Sigmoid colon (tissue), 7 donors: ENCODE measurements at places on chromosomes 3 and 15.

- DNase-seq = no peak
Measured at GRCh38 chr3:140403079-140403478, 274.8 kb upstream of the TRIM42 start.

DNA sequence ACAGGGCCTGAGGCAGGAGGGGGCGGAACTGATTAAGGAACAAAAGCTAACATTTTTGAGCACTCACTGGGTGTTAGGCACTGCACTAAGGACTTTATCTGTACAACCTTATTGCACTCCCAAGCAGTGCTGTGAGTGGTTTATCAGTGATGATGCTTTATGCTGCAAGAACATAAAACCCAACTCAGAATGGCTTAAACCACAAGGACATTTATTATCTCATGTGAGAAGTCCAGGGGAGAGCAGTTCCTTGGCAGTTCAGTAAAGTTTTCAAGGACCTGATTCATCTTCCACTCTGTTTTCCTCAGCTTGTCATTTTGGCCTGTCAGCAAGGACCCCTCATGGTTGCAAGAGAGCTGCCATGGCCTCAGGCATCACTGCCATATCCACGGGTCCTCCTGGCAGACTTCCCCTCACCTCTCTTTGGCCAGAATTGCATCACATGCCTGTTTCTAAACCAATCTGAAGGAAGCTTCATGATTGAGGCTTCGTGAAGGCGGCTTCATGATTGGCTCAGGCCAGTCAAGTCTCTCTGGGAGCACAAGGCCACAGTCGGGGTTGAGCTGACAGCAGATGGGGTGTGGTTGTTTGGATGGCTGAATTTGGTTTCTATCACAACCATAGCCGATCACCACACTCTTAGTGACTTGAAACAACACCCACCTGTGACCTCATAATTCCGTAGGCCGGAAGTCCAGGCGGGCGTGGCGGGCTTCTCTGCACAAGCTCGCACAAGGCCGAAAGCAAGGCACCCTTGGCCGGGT lies 15.8 kb downstream of the EFCC1 start:
- DNase-seq = no peak

- no peak for DNase-seq
Measured at GRCh38 chr3:58591517-58592510, 14.6 kb upstream of the FAM107A start.

DNA sequence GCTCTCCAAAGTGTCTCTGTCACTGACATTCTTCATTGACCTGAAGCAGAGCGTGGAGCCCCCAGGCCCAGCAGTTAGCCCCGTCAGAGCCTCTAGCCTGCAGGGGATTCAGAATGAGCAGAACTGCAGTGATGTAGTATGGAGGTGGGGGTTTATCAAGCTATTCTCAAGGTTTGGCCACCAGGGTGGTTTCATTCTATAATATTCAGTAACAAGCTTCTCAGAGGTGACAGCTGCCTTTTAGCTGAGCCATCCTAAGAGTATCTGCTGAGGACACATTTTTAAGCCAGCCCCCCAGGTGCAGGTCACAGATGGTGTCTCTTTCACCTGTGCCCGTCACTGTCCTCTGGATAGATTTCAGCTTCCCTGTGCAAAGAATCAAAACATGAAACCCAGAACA lies 31.9 kb downstream of the CMTM7 start:
- no peak for DNase-seq

- DNase-seq = no peak
Measured at GRCh38 chr3:23002836-23003732, 200.0 kb upstream of the UBE2E2 start.

GRCh38 chr15:38853608-38854007 lies 289.0 kb upstream of the RASGRP1 start:
- DNase-seq = no peak

DNA sequence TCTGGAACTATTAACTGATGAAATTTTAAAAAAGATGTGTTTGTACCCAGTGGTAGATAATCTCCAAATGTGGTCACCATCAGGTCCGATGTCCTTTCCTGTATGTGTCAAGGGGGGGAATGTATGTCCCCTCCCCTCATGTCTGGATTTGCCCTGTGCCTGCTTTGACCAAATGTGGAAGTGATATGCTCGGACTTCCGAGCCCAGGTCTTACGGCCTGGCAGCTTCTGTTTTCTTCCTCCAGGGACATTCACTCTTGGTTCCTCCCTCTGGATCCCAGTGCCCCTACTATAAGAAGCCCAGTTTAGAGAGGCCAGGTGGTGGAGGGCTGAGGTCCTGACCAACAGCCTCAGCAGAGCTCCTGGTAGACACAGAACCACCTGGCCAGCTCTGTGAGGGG lies 75.5 kb downstream of the CCR1 start:
- no peak for DNase-seq

DNA sequence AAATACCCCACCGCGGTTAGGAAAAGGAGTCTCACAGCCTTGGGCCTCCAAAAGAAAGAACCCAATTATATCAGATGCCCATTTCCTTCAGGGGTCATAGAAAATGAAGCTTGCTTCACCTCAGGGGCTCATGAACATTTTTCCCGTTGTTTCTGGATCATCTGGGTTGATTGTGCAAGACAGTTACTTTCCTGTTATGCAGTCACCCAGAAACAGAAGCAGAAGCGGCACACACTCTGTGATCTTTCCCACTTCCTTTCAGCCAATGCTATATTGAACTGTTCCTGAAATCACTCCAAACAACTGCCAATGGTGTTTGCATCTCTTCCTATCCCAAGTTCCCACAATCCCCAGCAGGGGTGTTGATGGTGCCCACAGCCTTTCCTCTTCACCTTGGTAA lies 295.6 kb upstream of the RASGRP1 start:
- DNase-seq = no peak

DNA sequence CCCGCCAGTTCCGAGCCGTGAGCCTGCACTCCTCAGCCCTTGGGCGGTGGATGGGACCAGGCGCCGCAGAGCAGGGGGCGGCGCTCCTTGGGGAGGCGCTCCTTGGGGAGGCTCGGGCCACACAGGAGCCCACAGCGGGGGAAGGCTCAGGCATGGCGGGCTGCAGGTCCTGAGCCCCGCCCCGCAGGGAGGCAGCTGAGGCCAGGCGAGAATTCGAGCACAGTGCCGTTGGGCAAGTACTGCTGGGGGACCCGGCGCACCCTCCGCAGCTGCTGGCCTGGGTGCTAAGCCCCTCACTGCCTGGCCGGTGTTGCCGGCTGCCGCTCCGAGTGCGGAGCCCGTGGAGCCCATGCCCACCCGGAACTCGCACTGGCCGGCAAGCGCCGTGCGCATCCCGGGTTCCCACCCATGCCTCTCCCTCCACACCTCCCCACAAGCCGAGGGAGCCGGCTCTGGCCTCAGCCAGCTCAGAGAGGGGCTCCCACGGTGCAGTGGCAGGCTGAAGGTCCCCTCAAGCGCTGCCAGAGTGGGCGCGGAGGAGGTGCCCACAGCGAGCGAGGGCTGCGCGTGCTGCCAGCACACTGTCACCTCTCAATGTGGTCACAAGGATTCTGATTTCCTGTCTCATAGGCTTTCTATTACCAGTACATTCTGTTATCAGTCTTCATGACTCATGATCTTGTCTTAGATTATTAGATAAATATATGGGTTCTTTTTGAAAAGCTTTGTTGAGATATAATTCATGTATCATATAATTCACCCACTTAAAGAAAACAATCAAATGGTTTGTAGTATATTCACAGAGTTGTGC lies 44.0 kb upstream of the LRIG1 start:
- DNase-seq = no peak

- DNase-seq = peak; percentile 91
Measured at GRCh38 chr3:15330031-15330596, 2.3 kb downstream of the SH3BP5 start.

- DNase-seq = no peak
Measured at GRCh38 chr3:54817628-54818027, 110.2 kb downstream of the LRTM1 start.

DNA sequence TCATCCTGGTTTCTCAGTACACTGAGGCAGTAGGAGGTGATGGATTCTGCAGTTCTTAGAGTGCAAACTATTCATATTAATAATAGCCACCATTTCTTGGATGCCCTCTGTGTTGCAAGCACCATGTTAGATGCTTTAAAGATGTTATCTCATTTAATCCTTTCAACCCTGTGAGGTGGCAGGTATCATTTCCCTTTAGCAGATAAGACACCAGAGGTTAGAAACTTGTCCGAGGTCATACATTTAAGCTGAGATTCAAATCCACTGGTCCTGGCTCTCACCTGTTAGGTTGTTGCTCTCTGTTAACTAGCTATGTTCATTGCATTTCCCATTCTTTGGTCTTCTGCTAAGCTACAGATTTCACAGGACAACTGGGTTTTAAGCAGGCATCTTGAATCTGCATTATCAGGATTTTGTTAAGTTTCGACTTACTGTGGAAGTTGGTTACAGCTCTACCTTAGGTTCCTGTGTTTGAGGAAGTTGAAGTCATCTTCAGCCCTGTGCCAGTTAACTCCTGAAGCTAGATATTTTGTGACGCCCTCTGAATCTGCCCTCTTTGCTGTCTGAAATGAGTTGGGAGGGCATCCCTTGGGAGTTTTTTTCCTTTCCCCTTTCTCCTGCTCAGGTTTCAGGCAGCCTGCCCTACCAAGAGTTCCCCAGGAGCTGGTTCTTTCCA lies 6.4 kb downstream of the PDE8A start:
- no peak for DNase-seq

- DNase-seq = no peak
Measured at GRCh38 chr3:98821063-98821462, 57.9 kb downstream of the ST3GAL6 start.

- DNase-seq = no peak
Measured at GRCh38 chr15:68192117-68192516, 13.0 kb downstream of the CALML4 start.

DNA sequence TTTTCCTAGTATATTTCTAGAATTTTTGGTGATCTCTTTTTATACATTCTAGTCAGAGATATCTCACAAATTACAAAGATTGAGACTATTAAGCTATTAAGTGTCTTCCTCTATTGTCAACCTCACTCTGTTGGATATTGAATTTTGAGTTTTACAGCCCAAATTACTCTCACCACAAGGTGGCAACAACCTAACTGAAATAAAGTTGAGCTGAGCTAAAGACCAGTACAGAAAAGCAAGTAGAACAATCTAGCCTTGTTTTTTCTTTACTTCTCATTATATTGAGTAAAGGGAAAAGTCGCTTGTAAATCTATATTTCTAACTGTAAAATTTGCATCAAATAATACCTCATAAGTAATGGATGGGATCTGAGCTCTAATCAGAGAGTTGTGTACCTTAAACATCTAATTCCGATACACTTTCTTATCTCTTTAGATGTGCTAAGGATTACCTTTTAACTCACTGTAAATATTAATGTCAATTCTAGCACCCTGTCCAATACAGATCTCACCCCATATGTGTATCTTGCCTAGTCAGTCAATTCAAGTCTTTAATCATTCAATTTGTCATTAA lies 13.6 kb upstream of the COMMD2 start:
- DNase-seq = no peak

- no peak for DNase-seq
Measured at GRCh38 chr3:189586941-189587663, 44.1 kb upstream of the TP63 start.

DNA sequence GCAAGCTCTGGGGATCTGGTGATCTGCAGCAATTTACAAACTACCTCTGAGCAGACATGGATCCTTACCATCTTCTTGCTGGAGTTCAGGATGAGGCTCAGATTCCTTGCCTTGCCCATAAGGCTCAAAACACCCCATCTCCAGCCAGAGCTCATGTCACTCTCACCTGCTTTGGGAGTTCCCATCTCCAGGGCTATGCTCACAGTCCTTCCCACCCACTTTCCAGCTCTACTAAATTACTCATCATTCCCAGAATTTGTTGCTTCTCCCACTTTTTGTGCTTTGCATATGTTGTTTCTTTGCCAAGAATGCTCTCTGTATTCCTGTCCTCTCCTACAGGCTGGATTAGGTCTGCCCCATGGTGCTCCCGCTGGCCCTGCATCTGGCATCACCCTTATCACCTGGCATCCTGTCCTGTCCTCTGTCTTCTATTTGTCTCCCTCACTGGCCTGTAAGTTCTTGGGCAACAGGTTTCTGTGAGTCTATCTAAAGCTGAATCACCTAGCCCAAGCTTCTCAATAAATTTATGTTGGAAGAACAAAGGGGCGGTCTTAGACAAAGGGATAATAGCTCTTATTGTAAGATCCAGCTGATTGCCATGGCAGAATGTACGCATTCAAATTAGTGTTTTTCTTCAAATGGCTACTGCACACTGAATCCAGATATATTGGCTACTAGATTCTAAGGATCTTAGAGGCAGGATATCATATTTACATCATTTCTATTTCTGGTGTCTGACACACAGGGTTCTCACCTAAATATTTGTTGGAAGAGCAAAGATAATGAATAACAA lies 179.2 kb downstream of the CLSTN2 start:
- no peak for DNase-seq

DNA sequence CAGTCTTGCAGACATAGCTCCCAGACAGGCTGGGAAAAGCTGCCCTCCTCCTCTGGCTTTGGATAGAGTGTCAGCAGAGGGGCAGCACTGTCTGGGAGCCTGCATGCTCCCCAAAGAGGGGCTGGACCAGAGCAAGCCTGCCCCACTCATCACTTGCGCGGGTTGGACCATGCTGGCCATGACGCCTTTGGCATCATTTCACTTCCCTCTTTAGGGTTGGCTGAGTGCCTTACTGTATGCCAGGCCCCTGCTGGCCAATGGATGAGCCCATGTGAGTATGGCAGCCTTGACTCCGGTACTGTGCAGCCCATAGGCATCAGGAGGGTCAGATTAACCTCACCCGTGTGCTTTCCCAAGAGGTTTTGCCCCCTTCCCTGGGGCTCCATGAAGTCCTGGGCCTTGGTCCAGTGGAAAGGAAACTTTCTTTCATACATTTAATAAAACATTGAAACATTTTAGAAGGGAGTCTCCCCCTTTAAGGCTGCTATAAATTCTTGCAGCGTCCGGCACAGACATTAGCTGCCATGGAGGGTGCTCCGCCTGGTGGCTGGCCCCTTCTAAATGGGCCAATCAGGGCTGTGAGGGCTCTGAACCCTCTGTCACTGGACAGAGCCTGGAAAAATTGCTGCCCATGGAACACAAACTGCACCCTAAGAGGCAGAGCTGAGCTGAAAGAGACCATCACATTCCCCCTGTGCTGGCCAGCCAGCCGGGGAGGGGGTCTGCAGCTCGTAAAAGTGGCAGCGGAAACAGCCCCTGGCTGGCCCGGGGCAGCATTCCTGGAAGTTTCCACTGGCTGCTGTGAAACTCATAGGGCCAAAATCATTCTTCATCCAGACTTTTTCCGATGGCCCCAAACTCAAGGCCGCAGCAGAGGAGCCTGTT lies 20.8 kb upstream of the DUSP7 start:
- DNase-seq = no peak

GRCh38 chr3:4655145-4656045 lies 162.2 kb downstream of the ITPR1 start:
- DNase-seq = no peak
